Bone marrow (tissue), 2 donors: ENCODE measurements at places on chromosomes 1 and 21.
A peak's percentile ranks its signal among the peaks of the same experiment; 100 is the strongest.

- DNase-seq = peak; percentile 69
Measured at GRCh38 chr1:167057241-167057688, 32.9 kb downstream of the GPA33 start.

DNA sequence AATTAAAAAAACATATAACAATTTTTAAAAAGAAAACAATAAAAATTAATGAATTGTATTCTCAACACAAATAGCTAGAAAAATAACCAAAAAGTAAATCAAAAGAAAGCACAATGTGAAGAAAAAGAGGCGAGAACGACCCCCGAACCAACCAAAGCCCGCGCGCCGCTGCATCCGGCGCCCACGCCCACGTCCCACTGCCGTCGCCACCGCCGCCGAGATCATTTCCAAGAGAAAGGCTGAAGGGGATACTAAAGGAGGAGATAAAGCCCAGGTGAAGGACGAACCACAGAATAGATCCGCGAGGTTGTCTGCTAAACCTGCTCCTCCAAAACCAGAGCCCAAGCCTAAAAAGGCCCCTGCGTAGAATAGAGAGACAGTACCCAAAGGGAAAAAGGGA is 11.8 kb upstream of the ABCB10 start:
- no peak for DNase-seq

DNA sequence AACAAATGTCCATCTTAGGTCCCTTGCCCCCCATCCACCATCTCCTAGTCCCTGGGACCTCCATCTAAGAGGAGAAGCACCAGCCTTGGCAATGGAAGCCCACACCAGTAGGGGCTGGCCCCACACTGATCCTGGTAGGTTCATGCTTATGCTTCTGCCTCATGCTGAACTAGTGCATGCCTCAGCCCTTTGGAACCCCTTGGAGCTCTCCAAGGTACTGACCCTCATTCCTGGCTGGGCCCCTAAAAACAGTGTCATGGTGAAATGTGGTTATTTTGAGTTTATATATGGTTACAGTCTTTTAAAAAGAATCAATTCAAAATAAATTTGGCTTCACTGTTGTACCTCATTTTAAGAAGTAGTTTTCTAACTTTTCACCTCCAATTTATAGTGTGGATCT is 108.3 kb downstream of the HIVEP3 start:
- DNase-seq = peak; percentile 51

DNA sequence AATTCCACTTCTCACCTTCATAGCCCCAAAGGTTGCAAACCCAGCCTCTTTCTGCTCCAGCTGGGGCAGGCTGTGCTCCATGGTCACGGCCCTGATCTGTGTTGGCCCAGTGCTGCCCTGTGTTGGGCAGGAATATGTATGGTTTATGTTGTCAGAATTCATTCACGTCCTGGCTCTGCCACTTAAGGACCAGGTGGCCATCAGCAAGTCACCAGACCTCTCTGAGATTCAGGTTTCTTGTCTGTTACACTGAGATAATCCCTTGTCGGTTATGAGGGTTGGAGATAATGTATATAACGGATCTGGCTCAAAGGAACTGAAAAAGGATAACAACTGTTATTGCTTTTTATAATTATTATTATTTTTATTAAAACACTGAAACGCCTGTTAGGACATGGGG is 39.1 kb upstream of the SELENON start:
- no peak for DNase-seq

- no peak for DNase-seq
Measured at GRCh38 chr1:8315573-8316475, 2.1 kb upstream of the SLC45A1 start.

- DNase-seq = no peak
Measured at GRCh38 chr1:30923597-30923996, 15.0 kb upstream of the SDC3 start.

DNA sequence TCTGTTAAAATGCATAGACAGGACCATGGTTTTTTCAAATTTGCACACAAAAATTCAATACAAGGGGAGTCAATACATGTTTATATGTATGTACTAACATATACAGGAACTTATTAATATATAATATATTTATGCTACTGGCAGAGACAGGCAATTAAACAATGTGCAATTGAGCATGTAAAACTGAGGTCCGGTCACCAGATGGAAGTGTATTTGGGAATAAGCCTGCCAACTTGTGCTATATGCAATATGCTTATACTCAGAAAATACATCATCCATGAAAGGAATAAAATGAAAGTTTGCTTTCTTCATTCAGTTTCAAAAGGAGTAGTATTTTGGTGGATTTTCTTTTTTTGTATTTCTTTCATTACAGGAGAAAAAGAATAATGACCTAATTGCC is 640.2 kb upstream of the CXADR start:
- no peak for DNase-seq

- DNase-seq = no peak
Measured at GRCh38 chr1:220655509-220655908, 34.7 kb upstream of the C1orf115 start.

- DNase-seq = no peak
Measured at GRCh38 chr21:38365521-38365920, 108.7 kb downstream of the KCNJ15 start.

DNA sequence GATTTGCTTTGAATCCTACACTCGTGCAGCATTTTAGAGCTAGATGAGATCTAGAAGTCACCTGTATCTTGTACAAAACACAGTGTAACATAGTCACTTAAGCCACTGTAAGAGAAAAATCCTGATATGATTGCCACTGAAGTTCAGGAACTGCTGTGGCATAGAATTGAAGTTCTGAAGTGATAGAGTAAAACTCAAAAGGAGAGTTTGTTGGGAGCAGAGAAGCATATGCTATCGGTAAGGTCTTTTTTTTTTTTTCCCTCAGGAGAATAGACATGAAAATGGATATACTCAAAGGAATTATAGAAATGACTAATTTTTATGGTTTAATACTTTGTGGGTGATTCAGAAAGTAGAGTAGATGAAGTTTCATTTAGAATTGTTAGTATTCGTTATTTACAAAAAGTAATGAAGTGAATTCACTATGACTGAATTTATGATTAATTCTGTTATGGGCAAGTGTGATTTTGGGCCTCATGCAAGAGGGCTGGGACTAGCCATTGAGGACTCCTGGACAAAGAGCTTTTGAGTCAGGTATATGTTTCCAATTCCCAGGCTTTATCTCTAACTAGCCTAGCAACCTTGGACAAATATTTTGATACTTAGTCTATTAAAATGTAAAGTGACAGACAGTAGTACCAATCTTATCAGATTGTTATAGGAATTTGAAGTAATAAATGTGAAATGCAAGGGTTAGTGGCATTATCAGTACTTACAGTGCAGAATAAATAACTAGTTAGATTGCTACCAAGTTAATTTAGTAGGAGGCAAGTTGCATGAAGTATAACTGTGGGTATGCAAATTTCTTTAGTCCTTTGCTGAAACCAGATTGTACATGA is 3.1 kb downstream of the KCTD3 start:
- DNase-seq = no peak

DNA sequence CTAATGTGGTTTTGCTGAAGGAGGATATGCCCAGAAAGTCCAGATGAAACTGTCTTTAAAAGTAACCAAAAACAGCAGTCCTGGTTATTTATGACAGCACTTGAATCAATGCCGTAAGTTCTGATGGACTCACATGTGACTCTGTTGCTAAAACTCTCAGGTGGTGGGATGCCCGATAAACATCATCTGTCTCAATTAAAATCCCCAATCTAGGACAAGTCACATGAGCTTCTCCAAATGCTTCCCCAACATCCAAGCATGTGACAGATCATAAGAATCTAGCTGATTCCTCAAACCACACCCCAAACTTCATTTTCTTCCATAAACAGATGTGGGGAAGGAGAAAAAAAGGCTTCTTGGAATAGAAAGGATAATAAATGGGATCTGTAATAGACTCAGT is 786 bp upstream of the CTSK start:
- DNase-seq = no peak

DNA sequence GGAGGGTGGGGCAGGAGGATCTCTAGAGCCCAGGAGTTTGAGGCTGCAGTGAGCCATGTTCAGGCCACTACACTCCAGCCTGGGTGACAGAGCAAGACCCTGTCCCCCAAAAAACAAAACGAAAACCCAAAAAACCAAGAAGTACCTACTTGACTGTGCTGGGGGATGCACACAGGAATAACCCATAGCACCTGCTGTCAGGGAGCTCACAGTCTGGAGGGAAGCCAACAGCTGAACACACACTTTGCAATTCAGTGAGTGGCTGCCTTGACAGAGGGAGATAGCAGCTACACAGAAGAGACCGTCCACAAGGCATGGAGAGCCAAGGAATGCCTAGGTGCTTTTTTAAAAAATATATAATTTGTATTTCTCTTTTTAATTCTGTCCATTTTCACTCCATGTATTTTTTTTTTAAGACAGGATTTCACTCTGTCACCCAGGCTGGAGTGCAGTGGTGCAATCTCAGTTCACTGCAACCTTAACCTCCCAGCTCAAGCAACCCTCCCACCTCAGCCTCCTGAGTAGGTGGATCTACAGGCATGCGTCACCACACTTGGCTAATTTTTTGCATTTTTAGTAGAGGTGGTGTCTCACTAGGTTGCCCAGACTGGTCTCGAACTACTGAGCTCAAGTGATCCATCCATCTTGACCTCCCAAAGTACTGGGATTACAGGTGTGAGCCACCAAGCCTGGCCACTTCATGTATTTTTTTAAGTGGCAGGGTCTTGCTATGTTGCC is 68.7 kb downstream of the NID1 start:
- DNase-seq = no peak
